ENCODE measurements at places on chromosomes 1 and 21. TPM values are rescaled to one million over a fixed set of nuclear protein-coding genes. Genes with fewer than 3 reads are reported as not detected.
A peak's percentile ranks its signal among the peaks of the same experiment; 100 is the strongest.

The PFKFB2 gene
- 12.7 TPM for total RNA-seq

The C1orf87 gene
- not detected for total RNA-seq

The CASQ2 gene
- total RNA-seq = 0.24 TPM

The FCMR gene
- total RNA-seq = not detected

The AMY2A gene
- total RNA-seq = not detected

The S100A12 gene
- total RNA-seq = not detected

The NEGR1 gene
- 2.4 TPM for total RNA-seq

DNA sequence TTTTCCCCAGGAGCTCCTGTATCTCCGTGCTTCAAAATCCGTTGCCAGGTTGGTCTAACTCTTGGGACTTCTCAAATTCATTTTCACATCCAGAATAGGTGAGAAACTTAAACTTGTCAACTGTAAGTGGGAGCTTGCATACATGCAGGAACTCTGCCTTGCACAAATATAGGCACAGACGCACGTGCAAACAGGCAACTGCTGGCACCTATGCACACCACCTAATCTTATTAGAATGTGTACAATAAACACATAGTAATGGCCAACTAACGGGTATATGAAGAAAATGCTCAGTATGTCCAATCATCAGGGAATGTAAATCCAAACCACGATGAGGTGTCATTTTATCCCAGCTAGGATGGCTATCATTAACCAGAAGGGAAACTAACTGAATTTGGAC is 22.6 kb upstream of the FCGR2A start:
- H3K4me1 ChIP-seq = no peaks in the 10 kb centered on the region
- no peak for DNase-seq
- H3K27me3 ChIP-seq = peaks cover 41% of the 10 kb centered on the region
- H3K4me3 ChIP-seq = no peak overlapping the region

GRCh38 chr1:44594871-44595735 is 79.2 kb downstream of the TMEM53 start:
- no peak overlapping the region for H3K27ac ChIP-seq
- H3K4me3 ChIP-seq = no peak overlapping the region
- peaks cover 37% of the 10 kb centered on the region for H3K27me3 ChIP-seq
- H3K4me1 ChIP-seq = no peaks in the 10 kb centered on the region
- peak; percentile 70 for DNase-seq
- no peaks in the 10 kb centered on the region for H3K36me3 ChIP-seq

- H3K27me3 ChIP-seq = peaks cover 9% of the 10 kb centered on the region
- no peak for DNase-seq
- H3K27ac ChIP-seq = no peak overlapping the region
- H3K36me3 ChIP-seq = no peaks in the 10 kb centered on the region
- no peak overlapping the region for H3K4me3 ChIP-seq
- peaks cover 3% of the 10 kb centered on the region for H3K4me1 ChIP-seq
Observed at GRCh38 chr1:41773842-41774241, 144.9 kb downstream of the HIVEP3 start.

- H3K4me1 ChIP-seq = peaks cover 25% of the 10 kb centered on the region
- no peak for DNase-seq
- peak overlapping the region; percentile 61 for H3K27ac ChIP-seq
- H3K27me3 ChIP-seq = no peaks in the 10 kb centered on the region
Observed at GRCh38 chr1:228851618-228852017, 116.3 kb downstream of the RHOU start.

- DNase-seq = no peak
- no peak overlapping the region for H3K4me3 ChIP-seq
- no peak overlapping the region for H3K27ac ChIP-seq
- H3K4me1 ChIP-seq = no peaks in the 10 kb centered on the region
- H3K27me3 ChIP-seq = no peaks in the 10 kb centered on the region
- peaks cover 30% of the 10 kb centered on the region for H3K36me3 ChIP-seq
Observed at GRCh38 chr1:9855186-9855585, 31.4 kb upstream of the CLSTN1 start.

GRCh38 chr1:214864896-214865688 is 217.4 kb upstream of the KCNK2 start:
- H3K4me3 ChIP-seq = no peak overlapping the region
- peaks cover 4% of the 10 kb centered on the region for H3K4me1 ChIP-seq
- no peak for DNase-seq

DNA sequence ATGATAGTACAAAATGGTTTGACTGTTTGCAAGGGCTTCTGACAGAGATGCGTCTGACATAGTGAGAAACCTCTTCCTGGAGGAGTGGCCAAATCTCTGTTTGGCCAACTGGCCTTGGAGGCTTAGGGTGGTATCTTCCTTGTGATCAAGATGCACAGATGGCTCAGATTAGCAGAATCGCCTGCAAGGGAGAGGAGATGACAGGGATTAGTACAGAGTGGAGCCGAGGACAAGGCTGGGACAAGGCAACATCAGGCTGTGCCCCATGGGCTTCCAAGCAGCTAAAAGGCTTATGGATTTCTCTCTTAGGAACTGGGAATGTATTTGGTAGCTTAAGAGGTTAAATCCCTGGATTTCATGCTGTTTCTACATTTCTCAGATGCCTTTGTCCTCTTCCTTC is 379.1 kb downstream of the SIPA1L2 start:
- H3K4me1 ChIP-seq = peaks cover 33% of the 10 kb centered on the region
- no peak overlapping the region for H3K27ac ChIP-seq

DNA sequence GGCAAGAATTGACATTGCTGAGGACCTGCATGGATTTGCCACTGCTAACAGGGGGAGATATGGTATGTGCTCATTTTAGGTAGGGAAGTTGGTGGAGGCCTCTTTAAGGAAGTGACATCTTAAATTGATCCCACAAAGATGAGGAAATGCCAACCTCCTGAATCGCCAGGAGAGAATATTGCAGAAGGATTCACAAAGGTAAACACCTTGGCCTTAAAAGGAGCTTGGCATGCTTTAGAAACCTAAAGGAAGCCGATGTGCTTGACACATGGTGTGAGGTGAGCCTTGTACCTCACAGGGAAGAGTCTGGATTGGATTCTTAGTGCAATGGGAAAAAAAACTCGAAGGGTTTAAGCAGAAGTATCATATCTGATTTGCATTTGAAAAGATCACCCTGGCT is 470.5 kb upstream of the DAB1 start:
- H3K4me3 ChIP-seq = no peak overlapping the region
- peaks cover 16% of the 10 kb centered on the region for H3K4me1 ChIP-seq
- no peak for DNase-seq
- no peaks in the 10 kb centered on the region for H3K27me3 ChIP-seq
- H3K36me3 ChIP-seq = no peaks in the 10 kb centered on the region
- H3K27ac ChIP-seq = no peak overlapping the region

DNA sequence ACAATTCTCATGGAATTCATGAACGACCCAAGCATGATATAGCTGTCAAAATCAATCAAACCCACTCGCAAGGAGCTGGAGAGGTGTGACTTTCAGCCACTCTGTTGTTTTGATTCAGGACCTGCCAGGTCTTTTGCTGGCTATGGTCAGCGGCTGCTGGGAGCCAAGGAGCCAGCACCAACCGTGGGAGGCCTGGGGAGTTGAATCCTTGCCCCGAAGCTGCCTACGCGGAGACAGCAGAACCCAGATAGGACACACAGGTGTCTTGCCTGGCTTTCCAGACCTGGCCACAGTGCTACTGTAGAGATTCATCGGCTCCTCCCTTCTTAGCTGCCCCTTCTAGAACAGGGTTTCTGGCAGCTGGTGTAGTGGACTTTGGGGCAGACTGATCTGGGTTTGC is 42.7 kb downstream of the ZSCAN20 start:
- H3K36me3 ChIP-seq = no peaks in the 10 kb centered on the region
- DNase-seq = no peak
- no peak overlapping the region for H3K4me3 ChIP-seq
- peaks cover 11% of the 10 kb centered on the region for H3K4me1 ChIP-seq
- no peak overlapping the region for H3K27ac ChIP-seq
- H3K27me3 ChIP-seq = peaks cover 26% of the 10 kb centered on the region

GRCh38 chr1:176888471-176889032 is 276.0 kb downstream of the ASTN1 start:
- no peak overlapping the region for H3K27ac ChIP-seq
- no peaks in the 10 kb centered on the region for H3K36me3 ChIP-seq
- H3K27me3 ChIP-seq = peaks cover 53% of the 10 kb centered on the region
- no peak overlapping the region for H3K4me3 ChIP-seq

DNA sequence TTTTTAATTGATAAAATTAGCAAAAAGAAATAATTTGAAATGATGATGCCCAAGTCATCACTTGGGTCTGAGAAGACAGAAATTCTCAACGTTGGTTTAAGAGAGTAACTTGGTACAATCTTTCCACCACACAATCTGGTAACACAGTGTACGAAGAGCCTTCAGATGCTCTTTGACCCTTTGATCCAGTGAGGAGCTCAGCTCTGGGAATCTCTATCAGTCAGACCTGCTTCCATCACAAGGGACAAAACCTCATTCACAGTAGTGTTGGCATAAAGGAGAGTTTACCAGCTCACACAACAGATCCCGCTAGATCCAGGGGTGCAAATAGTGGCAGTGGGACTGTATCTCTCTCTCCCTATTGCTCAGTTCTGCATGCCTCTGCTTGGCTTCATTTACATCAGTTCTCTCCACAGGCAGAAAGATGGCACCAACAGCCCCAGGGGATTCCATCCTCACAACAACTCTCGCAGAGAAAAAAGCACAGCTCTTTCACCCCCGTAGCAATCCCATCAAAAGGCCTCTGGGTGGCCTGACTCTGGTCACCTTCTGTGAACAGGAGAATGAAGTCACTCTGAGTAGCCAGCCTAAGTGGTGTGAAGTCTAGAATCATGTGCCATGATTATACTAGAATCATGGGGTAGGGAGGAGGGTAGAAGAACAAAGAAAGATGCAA is 119.7 kb downstream of the ZNF281 start:
- no peaks in the 10 kb centered on the region for H3K27me3 ChIP-seq
- no peak overlapping the region for H3K4me3 ChIP-seq
- H3K36me3 ChIP-seq = no peaks in the 10 kb centered on the region
- DNase-seq = no peak
- H3K27ac ChIP-seq = no peak overlapping the region
- no peaks in the 10 kb centered on the region for H3K4me1 ChIP-seq

DNA sequence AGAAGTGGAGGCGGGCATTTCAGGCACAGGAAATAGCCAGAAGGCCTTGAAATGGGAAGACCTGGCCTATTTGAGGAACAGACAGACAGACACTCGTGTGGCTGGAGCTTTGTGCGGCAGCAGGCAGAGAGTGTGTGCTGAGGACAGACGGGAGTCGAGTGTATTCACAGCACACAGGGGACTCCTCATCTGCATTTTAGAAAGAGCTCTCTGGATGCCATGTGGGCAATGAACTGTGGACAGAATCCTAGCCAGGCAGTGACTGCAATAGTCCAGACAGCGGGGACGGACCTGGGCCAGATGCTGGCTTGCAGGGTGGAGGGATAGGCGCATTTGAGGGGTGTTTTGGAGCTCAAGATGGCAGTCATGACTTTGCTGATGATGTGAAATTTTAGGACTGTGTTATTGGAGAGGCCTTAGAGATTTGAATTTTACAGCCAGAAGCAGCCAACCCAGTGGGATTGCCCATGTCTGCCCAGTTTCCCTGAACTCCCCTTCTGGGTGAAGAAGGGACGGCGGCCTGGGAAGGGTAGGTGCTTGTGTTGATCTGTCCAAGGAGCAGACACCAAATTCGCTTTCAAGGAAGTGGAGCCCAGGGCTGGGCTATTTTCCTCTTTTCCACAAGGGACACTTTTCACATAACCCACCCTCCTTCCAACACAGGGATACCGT is 43.7 kb downstream of the CHAF1B start:
- H3K27ac ChIP-seq = no peak overlapping the region
- no peaks in the 10 kb centered on the region for H3K36me3 ChIP-seq
- DNase-seq = no peak
- peaks cover 7% of the 10 kb centered on the region for H3K27me3 ChIP-seq
- H3K4me3 ChIP-seq = no peak overlapping the region

- H3K27ac ChIP-seq = no peak overlapping the region
- H3K27me3 ChIP-seq = no peaks in the 10 kb centered on the region
- H3K4me1 ChIP-seq = peaks cover 33% of the 10 kb centered on the region
- no peak for DNase-seq
Observed at GRCh38 chr21:25956993-25957714, 213.4 kb downstream of the APP start.

GRCh38 chr1:101588677-101589076 is 351.9 kb downstream of the S1PR1 start:
- no peaks in the 10 kb centered on the region for H3K36me3 ChIP-seq
- no peak for DNase-seq
- peaks cover 18% of the 10 kb centered on the region for H3K4me1 ChIP-seq
- H3K4me3 ChIP-seq = no peak overlapping the region

DNA sequence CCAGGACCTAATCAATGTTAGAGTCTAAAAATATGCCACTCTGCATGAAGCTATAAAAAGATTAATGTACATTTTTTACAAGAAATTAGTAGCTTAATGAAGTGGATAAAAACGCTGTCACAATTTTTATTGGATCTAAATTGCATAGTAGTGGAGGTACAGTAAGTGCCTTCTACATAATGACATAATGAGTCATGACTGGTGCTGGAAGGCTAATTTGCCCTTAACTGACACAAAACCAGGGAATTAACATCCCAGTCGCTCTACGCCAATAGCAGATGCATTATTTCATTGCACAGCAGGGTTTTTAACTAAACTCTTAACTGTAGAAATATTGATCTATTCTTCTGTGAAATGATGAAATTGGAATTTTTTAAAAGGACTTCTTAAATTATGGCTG is 33.3 kb downstream of the RRAGC start:
- no peaks in the 10 kb centered on the region for H3K4me1 ChIP-seq
- peaks cover 81% of the 10 kb centered on the region for H3K27me3 ChIP-seq

- H3K27me3 ChIP-seq = no peaks in the 10 kb centered on the region
- peak overlapping the region; percentile 49 for H3K27ac ChIP-seq
- H3K4me3 ChIP-seq = peak overlapping the region; percentile 89
- H3K36me3 ChIP-seq = no peaks in the 10 kb centered on the region
- peaks cover 63% of the 10 kb centered on the region for H3K4me1 ChIP-seq
- DNase-seq = no peak
Observed at GRCh38 chr21:31875496-31876015, 2.7 kb downstream of the HUNK start.

DNA sequence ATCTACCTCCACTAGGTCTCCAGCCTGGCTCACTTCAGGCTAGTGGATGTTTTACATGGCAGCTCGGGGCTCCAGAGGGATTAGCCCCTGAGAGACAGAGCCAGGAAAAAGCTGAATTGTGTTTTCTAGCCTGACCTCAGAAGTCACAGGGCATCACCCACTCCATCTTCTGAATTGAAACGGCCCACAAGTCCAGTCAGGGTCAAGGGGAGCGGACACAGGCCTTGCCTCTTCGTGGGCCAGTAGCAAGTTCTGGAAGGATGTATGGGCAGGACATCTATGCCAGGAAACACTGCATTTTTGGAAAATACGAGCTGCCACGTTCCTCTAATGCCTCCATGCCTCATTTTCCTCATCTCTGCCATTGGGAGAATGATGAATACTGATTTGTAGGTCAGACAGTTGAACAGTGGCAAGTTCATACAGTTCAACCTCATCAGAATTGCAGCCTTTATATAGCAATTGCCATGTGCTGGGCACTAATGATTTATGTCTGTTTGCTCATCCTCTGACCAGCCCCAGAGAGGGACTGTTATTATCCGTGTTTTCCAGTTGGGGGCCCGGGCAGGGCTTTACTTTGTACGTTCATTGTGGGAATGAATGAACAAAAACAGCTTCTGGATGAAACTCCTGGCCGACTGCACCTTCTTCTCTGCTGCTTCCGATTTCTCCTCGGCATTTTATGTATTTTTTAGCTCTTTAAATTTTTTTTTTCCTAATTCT is 23.2 kb upstream of the PCBP3 start:
- H3K27ac ChIP-seq = no peak overlapping the region
- no peak overlapping the region for H3K4me3 ChIP-seq
- H3K4me1 ChIP-seq = peaks cover 24% of the 10 kb centered on the region
- DNase-seq = no peak
- H3K27me3 ChIP-seq = peaks cover 27% of the 10 kb centered on the region

- H3K27me3 ChIP-seq = no peaks in the 10 kb centered on the region
- no peak overlapping the region for H3K4me3 ChIP-seq
- no peak overlapping the region for H3K27ac ChIP-seq
- H3K36me3 ChIP-seq = peaks cover 43% of the 10 kb centered on the region
- no peak for DNase-seq
Observed at GRCh38 chr21:33817663-33818451, 97.7 kb downstream of the ATP5PO start.
